ENCODE measurements at places on chromosomes 2 and 18.

DNA sequence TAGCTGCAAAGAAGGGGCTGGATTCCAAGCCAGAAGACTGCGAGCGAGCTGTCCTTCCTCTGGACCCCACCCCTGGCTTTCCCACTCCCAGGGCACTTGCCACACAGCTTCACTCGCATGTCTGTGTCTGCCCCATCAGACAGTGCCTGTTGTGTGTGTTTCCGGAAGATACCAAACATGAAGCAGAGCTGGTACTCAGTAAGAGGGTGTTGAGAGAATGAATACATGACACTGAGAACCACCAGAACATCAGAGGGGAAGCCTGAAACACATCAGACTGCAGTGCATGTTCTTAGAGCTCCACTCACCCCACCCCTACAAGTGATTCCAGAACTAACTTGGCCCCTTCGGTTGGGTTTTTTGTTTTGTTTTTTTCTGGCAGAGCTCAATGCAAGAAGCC, 181.5 kb downstream of the TTC32 start:
- DNase-seq: no peak

- DNase-seq: peak; percentile 11
Measured at GRCh38 chr2:214135966-214136365, 274.9 kb upstream of the VWC2L start.

DNA sequence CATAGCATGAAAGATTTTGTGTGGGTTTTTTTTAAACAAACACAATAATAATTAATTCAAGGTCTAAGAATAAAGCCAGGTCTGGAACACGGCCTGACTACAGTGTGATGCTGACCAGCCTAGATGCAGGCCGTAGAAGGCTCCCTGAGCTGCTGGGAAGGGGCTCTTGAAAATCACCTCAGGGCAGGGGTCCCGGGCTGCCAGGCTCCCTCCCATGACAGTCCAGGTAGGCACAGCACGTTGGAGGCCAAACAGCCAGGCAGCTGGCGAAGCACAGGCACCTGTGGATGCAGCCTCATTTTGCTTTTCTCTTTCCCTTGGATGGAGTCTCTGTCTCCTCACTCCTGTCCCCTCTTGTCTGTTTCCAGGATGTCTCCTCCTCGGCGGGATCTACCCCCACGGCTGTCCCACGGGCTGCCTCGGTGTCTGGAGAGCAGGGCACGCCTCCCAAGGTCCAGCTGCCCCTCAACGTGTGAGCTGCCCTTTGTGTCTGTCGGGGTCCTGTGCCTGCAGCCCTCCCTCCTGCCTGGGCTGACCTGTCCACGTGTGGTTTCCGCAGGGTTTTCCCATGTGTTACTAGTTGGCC, 194.5 kb downstream of the SEPTIN10 start:
- no peak for DNase-seq

- DNase-seq: no peak
Measured at GRCh38 chr18:8610459-8610851, 1.2 kb downstream of the RAB12 start.

- DNase-seq: no peak
Measured at GRCh38 chr2:105711394-105711793, 33.3 kb upstream of the NCK2 start.

DNA sequence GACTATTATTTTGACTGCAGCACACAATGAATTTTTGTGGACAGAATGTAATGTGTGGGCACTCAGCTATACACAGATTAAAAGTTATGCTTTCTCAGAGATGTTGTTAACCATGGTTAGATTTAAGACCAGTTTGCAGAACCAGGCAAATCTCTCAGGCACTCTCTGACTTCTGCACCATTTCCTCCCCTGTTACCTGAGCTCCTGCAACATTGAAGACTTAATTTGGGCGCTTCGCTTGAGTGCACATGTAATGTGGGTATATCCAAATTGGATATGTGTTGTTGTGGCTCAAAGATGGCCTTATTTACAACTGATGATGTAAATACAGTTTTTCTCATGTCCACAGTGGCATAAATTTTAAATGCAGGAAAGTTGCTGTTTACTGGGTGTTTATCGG, 469.4 kb downstream of the PTPRM start:
- DNase-seq: no peak

- DNase-seq: no peak
Measured at GRCh38 chr2:25201265-25201664, 32.9 kb upstream of the POMC start.

DNA sequence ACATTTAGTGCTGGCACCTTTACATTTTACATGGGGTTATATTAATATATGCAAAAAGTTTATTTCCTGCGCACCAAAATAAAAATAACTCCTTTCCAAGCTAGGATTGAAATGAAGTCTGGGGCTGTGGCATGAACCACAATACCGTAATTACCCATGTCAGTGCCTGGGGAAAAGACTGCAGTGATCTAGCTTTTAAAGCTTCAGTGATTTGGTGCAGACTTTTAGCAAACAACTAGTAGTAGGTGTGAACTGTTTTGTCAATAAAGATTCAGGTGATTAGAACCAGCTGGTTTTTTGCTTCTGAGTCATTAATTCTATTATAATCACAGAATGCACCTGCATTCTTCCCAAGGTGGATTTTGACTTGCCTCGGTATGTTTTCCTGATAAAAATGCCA, 21.2 kb downstream of the EFEMP1 start:
- no peak for DNase-seq

DNA sequence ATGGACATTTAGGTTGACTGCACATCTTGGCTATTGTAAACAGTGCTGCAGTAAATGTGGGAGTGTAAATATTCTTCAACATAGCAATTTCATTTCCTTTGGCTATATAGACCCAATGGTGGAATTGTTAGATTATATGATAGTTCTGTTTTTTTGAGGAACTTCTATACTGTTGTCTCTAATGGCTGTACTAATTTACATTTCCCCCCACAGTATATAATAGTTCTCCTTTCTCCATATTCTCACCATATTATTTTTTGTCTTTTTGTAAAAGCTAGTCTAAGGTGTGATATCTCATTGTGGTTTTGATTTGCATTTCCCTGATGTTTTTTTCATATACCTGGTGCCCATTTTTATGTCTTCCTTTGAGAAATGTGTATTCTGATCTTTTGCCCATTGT, 13.0 kb downstream of the EIF5B start:
- no peak for DNase-seq

- DNase-seq: peak; percentile 46
Measured at GRCh38 chr2:113105047-113105785, 22.2 kb upstream of the IL1RN start.

- DNase-seq: peak; percentile 28
Measured at GRCh38 chr2:55120634-55121359, 70.5 kb upstream of the RTN4 start.

DNA sequence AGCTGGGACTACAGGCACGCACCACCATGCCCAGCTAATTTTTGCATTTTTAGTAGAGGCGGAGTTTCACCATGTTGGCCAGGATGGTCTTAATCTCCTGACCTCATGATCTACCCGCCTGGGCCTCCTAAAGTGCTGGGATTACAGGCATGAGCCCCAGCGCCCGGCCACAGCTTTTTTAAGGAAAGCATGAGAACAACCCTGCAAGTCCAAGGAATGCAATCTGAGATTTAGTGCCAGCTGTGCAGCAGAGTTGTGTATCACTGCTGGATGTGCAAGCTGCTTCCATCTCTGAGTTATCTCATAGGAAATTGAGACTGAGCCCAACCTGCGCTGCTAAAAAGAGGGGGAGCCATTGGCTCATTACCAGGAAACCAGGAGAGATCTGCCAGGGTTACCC, 399.9 kb upstream of the CYRIA start:
- no peak for DNase-seq

DNA sequence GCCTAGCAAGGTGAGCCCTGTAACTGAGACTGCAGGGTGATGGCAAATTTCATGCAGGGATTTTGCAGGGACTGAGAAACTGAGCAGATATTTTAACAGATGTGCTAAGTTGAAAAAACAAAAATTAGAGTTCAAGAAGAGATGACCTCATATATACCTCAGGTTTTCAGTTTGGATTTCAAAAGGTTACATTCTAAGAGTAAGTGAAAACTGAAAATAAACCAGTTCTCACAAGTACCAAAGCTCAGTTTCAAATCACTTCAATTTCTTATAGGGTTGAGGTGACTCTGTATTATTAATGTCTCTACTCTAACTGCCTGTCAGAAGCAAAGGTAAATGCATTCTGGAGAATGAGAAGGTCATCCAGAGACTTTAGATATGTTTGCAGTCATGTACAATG, 237.4 kb upstream of the VRK2 start:
- DNase-seq: no peak

DNA sequence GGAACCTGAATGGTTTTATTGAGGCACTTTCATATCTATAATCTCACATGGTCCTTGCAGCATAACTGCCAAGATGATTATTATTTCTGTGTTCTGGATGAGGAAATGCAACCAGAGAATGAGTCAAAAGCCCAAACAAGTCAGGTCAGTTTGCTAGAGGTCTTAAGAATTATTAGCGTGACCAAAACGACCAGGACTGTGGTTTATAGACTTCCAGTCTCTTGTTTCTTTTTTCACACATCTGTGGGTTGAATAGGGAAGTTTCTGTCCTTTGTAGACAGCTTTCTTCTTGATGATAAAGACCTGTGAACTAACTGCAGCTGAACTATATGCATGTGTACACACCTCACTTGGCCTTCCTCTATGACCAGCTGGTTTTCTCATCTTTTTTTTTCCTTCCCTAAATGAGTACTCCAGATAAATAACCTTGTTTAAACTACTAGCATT, 13.9 kb downstream of the ADAM23 start:
- DNase-seq: no peak

GRCh38 chr2:215793747-215794595, 219.4 kb downstream of the MREG start:
- peak; percentile 61 for DNase-seq

GRCh38 chr2:55247025-55247424, 14.5 kb downstream of the RPS27A start:
- DNase-seq: no peak

DNA sequence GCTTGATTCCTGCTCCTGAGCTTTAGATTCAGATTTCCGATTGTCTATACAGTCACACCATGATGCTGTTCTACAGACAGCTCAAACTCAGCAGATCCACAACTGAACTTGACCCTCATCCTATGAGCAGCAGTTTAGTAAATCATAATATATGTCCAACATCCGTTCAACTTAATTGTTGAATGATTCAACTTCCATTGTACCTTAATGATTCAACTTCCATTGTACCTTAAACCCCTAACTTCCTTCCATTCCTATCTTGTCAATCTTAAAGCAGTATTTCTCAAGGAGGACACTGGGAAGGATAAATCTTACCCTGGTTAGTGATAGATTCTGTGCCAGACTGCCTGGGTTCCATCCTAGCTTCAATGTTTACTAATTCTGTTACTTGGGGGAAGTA, 60.1 kb downstream of the PIGN start:
- no peak for DNase-seq

- DNase-seq: no peak
Measured at GRCh38 chr2:129757366-129757914, 222.0 kb upstream of the RAB6C start.

DNA sequence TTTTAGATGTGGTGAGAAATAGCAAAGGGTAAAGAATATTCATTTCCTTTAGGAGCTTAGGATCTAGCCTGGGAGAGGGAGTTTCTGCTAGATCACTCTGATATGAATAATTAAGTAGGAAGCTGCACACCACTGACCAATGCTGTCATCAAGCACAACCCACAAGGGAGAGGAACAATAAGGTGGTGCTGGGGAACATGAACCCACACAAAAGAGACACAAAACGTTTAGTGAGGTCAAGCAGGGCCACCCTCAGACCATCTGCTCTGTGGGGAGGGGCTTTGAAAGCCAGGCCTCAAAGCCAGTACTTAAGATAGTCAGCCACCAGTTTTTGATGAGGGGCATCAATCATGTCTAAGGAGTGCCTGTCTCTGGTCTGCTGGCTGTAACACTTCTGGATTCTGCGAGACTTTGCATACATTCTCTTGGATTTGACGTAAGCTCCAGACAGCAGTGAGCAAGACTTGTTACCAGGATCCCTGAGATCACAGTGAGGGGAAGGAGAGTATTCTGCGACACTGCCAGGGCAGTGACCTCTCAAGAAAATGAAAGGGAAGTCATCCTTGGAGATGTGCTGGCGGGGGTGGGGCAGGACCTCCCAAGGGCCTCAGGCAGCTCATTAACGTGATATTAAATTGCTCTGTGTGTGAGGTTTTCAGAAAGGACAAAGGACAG, 127.0 kb downstream of the CCBE1 start:
- DNase-seq: no peak

- peak; percentile 70 for DNase-seq
Measured at GRCh38 chr2:159497256-159497655, 119.1 kb downstream of the BAZ2B start.

DNA sequence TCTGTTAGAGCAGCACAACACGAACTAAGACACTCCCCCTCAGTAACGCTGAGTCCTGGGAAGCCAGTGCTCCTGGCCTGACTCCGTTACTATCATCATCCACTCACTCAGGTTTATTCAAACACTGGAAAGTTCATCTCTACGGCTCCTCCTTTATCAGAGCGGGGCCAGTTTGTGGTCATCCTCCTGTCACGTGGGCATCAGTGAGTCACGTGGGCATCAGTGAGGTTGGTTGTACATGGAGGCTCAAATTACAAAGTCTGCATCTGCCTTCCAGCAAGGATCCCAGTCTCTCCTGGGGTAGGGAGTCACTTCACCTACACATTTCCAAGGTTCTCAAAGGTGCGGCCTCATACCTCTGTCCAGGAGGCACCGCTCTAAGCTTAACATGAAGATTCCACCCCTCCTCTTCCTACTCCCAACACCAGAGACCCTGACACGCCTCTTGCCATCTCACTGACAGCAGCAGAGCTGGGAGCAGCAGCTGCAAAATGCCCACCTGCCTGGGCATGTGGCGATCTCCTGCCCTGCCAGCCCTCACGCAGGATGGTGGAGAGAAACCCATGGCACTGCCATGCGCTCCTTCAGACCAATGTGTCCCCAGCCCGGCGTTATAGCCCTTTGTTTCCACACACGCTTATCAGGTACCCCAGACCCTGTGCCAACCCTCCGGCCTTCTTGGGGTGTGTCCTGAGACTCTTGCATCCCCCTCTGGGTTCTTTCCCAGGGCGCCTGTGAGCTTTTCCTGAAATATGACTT, 99.2 kb upstream of the PTPRM start:
- no peak for DNase-seq

GRCh38 chr2:1661891-1662605, 82.3 kb downstream of the PXDN start:
- DNase-seq: no peak

DNA sequence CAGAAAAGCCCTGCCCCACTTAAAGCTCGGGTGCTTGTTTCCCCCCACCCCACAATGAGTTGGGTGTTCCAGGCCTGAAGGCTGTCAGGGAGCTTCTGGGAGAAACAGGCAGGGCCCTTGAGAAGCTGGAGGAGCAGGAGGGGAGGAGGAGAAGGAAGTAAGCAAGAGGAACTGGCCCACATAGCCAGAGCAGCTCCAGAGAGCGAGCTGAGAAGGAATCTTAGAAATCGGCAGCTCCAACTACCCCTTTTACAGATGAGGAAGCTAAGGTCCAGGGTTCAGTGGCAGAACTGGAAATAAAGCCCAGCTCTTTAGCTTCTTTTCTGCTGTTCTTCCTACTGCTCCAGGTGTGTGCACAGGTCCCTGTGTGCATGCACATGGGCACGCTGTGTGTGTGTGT, 12.7 kb upstream of the KCNK3 start:
- DNase-seq: no peak

- peak; percentile 73 for DNase-seq
Measured at GRCh38 chr2:43225788-43226557, 433 bp downstream of the ZFP36L2 start.
